Stimulated activated CD4-positive, alpha-beta T cell treated with anti-CD3 and anti-CD28 coated beads, Interleukin-15, amount 100 ng/mL, for 1 hour (primary cell): ENCODE measurements at places on chromosomes 1 and 21.

GRCh38 chr1:231274119-231274825, 33.3 kb downstream of the GNPAT start:
- no peak for DNase-seq

DNA sequence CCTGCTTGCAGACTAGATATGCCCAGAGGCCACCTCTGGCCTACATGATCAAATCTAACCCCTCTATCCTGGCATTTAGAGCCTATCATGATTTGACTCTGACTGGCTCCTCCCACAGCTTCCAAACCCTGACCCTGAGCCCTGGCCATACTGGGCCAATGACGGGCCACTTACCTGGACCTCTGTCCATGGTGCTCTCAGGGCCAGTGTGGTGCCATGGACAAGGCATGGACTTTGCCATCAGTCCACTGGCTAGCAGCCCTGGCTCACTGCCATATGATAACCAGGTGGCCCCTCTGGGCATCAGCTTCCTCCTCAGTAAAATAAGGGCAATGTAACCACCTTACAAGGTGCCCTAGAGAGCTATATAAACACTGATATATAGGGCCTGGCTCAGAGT, 713.4 kb downstream of the PTPRU start:
- DNase-seq = no peak

- no peak for DNase-seq
Measured at GRCh38 chr1:84303314-84303830, 1.9 kb downstream of the SAMD13 start.

DNA sequence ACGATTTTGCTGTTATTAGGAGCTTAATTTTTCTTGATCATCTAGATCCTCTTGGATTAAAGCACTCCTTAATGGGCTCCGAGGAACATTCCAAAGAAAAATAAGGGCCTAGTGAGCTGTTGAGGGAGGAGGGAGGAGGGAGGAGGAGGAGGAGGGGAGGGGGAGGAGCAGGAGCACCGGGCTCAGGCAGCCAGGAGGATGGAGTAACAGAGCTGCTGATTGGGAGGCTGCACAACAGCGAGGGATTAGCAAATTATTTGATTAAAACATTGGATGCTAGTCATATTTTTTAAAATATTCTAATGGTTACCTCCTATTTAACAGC, 302.1 kb upstream of the RRP15 start:
- DNase-seq = no peak

DNA sequence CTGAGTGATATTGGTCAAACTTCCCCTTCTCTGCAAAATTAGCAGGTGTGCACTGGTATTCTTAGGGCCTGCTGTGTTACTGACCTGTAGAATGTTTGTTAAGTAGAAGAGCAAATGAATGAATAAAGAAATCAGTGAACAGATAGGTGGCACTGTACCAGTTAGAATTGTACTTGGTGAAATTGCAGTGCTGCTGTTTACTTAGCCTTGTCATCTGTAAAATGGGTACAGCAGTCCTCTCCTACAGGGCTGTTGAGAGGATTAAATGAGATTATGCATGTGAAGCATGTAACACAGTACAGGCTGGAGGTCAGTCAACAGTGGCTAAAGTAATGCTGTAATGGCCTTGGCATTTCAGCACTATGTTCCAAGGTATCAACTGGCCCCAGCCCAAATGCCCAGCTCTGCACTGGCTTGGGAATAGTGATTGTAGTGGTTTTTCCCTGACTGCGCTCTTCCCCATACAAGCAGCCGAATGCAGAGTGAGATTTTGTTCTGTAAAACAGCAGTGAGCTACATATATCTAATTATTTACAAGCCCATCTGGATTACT, 10.5 kb downstream of the VANGL1 start:
- DNase-seq = no peak

- DNase-seq = no peak
Measured at GRCh38 chr21:40099809-40100208, 232.6 kb downstream of the PCP4 start.

- DNase-seq = no peak
Measured at GRCh38 chr1:41391834-41392527, 30.7 kb downstream of the FOXO6 start.

- DNase-seq = no peak
Measured at GRCh38 chr1:98468111-98468717, 193.3 kb upstream of the SNX7 start.

- DNase-seq = no peak
Measured at GRCh38 chr1:152906023-152906565, 2.3 kb upstream of the IVL start.

- no peak for DNase-seq
Measured at GRCh38 chr1:211986628-211987254, 48.6 kb downstream of the INTS7 start.

- DNase-seq = no peak
Measured at GRCh38 chr21:43300496-43301408, 126.2 kb downstream of the SIK1 start.

DNA sequence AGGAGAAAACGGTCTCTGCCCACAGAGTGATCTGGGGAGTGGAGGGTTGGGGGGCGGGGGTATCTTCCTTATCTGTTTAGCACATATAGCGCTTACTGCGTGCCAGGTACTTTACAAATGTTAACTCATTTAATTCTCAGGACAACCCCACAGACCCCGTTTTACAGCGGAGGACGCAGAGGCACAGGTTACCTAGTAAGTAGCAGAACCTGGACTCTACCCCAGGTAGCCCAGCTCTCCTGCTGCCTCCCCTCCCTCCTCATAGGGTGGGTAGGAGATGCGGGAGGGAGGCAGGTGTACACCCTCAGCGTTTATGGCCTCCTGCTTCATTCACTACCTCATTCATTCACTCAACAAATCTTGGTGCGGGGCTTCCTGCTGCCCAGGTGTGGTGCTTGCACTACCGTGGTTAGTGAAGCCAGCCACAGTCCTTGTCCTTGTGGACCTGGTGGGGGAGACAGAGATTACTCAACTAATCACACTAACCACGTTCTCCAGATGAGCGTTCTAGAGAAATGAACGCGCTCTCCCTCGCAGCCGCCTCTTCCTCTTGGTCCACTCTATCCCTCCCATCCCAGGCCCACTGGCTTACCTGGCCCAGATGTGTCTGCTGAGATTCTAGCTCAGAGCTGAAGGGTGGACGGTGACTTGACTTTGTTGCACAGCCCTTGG, 102.0 kb downstream of the IER5 start:
- no peak for DNase-seq

DNA sequence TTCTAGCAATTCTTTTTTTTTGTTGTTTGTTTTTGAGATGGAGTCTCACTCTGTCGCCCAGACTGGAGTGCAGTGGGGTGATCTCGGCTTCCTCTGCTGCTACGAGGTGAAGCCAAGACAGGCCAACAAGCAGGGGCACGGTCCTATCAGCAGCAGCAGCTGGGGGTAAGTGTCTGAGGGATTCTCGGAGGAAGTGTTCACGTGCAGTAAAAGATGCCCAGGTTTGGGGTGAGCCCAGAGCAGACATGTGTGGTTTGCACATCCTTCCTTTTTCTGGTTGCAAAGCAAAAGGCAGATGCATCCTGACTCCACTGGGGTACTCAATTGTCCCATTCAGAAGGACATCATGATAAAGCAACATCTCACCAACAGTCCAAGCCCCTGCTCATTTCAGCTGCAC, 27.7 kb downstream of the PIGP start:
- no peak for DNase-seq

DNA sequence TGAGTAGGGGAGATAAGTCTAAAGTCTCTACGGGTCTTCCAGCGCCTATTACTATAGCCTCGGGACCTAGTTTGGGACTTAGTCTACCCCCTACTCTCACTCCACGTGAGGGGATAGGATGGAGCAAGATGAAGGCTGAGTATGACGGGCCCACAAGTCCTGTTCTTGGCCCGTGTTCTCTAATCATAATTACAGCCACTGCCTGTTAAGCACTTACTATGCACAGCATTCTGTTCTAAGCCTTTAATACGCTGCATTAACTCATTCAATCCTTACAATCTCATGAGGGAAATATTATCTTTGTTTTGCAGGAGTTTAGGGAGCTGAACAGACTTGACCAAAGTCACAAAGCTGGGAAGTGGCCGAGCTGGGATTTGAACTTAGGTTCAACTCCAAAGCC, 23.9 kb upstream of the EPB41 start:
- DNase-seq = no peak

GRCh38 chr1:91553177-91553591, 52.5 kb downstream of the CDC7 start:
- DNase-seq = no peak

GRCh38 chr1:187383366-187383765, 554.6 kb downstream of the PLA2G4A start:
- DNase-seq = no peak

GRCh38 chr1:219505886-219506285, 107.0 kb downstream of the ZC3H11B start:
- DNase-seq = no peak

DNA sequence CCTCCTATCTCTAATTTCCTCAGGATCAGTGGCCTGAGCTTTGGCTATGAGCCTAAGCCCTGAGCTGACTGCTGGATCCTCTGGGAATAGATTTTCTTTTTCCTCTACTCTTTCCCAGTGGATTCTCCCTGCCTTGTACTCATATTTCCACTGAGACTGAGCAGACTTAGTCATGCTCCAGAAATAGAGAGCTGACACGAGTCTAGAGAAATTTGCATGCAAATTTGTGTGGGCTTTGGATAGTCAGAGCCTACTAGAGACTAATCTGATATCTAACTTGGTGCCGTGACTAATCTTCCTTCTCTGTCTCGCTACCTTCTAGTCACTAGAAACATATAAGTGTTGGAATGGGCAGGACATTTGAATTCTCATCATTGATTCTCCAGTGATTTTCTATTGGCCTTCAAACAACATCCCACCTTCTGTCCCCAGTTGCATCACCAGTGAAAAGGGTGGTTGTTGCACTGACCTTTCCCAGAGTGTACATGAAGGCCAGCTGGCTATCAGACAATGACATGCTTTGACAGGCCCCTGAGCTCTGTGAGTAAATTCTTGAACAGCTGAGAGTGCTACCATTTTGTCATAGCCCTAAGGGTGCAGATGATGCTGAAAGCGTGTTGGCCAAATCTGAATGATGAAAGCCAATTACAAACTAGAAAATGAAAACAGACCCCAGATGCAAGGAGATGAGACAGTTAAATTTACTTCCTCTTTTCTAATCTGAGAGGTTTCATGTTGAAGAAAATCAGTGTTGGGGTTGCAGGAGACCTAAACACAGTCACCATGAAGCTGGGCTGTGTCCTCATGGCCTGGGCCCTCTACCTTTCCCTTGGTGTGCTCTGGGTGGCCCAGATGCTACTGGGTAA, at the start of gene FCRLA:
TSS of gene FCRLA (plus strand) at position 748 of the 866 bp plus-strand sequence. CDS start at position 784, 36 bp downstream.
- no peak for DNase-seq

DNA sequence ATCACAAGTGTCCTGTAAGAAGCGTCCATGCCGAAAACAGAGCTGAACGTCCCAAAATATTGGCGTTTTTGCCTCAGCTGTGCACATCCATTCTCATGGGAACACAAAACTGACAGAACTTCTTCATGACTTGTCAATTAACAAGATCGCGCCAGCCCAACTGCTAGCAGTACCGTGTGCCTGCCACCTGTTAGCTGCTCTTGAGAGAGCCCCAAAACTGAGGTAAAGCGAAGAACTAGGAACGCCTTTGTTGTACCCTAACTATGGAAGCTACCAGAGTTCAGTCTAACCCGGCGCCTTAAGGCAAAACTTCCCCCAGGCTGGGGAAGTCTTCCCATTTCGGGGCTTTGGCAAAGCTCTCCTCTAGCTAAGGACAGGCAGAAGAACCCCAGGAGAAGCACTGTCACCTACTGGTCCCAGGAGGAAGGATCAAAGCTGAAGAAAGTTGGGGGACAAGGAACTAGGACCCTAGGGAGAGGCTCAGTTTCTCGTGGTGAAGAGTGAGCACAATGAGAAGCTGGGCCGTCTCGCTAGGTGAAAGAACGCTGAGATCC, 719 bp downstream of the EYA3 start:
- DNase-seq = no peak

DNA sequence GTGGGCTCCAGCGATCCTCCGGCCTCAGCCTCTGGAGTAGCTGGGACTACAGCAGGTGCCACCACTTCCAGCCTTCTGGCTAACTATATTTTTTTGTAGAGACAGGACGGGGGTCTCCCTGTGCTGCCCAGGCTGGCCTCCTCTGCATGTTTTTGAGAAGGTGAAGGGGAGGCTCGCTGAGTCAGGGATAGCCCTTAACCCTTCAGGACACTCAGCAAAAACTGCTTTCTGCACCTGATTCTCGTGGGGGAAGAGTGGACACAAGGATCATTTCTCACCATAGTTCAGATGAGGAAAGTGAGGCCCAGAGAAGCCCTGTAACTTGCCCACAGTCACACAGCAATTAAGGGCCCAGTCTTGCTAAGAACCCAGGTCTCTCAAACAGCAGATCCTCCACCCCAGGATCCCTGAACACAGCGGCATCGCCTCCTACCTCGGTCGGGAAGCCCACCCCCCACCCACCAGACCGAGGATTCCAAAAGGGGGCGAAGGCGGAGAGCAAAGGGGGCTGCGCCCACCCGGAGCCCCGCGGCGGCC, 1.3 kb downstream of the FGR start:
- DNase-seq = no peak

GRCh38 chr1:41742219-41742618, 176.5 kb downstream of the HIVEP3 start:
- no peak for DNase-seq

DNA sequence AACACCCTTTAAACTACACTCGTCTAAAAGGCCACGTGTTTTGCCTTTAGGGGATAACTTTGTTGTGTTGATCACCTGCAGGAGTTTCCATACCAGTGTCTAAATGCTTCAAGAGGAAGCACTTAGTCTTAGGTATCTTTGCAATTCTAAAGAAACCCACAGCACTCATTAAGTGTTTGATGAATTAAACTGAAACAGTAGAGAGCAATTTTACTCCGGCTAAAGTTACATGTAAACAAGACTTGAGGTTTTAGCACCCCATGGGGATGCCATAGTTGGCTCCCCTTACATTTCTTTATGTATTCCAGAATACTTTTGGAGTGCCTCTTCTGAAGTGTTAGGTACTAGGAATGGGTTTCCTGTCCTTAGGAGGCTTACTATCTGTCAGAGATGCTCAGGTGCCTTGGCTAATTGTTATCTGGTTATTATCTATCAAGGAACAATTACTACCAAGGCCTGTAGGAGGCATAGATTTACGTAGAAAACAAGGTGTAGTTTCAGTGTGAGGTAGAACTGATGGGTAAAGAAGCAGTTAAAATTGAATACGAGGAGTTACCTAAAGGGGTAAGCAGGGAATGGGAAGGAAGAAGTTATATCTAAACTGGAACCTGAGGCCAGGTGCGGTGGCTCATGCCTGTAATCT, 176.8 kb upstream of the SAMSN1 start:
- no peak for DNase-seq

DNA sequence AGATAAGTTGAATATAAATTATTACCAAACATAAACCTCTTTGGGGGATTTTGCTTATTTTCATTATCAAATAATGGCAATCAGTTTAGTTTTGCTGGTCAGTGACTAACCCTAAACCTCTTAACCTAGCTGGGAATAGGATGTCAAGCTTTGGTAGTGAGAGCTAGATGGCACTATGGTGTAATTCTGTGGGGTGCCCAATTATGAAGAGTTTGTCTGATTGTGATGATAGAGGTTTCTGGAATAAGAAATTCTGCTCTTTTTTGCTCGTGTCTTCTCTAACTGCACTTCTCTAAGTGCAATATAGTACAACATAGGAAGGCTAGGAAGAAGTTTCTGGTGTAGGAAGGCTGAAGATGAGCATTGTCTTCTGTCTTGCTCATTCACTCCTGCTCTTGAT, 59.8 kb downstream of the XCL1 start:
- no peak for DNase-seq
